Renal cortex interstitium (tissue), 15 donors: ENCODE measurements at places on chromosomes 2 and 18.

GRCh38 chr2:30756051-30756719 lies 51.1 kb downstream of the CAPN13 start:
- no peak for DNase-seq

- no peak for DNase-seq
Observed at GRCh38 chr18:56516789-56517188, 121.6 kb downstream of the TXNL1 start.

DNA sequence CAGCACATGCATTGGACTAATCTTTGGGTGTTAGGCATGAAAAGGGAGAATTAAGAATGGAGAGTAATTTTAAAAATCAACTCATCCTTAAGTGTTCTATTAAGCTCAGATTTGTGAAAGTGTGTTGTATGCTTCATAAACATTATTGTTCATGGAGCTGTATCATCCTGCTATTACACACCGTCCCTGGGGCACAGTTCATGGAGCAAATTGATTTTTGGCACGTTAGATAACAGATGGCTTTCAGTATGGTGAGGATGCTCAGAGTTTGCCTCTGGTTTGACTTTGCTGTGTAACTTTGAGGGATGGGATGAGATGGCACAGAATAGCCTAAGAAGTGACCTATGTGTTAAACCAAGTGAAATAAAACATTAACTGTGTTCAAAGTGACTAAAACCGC lies 97.1 kb downstream of the MGAT5 start:
- no peak for DNase-seq

GRCh38 chr2:166293984-166294383 lies 81.8 kb downstream of the SCN9A start:
- DNase-seq: no peak

DNA sequence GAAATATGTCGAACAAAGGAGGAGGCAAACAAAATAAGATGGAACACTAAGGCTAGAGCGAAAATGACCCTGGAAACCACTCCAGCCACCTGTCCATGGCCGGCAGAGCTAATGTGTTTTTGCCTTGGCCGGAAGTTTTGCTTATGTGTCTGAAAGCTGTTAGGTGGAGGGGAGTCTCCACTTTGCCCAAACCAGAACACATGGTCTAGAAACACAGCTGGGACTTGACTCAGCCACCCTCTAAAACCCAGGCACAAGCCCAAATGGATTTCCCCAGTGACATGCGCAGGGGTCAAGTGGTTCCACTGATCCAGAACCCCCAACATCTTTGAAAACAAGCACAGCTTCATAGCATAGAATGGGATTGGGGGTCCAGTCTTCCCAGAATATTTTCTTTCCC lies 159.3 kb downstream of the ZBTB7C start:
- no peak for DNase-seq

GRCh38 chr2:128681507-128681906 lies 362.8 kb upstream of the HS6ST1 start:
- DNase-seq: no peak
